LHCN-M2 (cell line): ENCODE measurements at places on chromosomes 2 and 18. TPM values are rescaled to one million over a fixed set of nuclear protein-coding genes. Genes with fewer than 3 reads are reported as not detected.
A peak's percentile ranks its signal among the peaks of the same experiment; 100 is the strongest.

DNA sequence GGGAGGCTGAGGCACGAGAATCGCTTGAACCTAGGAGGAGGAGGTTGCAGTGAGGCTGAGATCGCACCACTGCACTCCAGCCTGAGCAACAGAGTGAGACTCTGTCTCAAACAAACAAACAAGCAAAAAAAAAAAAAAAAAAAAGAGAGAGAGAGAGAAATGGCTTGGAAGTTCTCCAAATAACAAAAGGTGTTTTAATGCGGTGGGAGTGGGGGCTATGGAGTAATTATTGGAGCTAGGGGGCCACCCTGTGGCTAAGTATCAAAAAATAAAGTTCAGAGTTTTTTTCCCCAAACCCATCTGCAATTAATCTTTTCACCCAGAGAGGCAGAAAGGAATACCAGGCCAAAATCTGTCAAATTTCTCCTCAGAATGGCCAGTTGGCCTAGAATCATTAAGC is 23.0 kb upstream of the CEP68 start:
- peak; percentile 17 for DNase-seq

DNA sequence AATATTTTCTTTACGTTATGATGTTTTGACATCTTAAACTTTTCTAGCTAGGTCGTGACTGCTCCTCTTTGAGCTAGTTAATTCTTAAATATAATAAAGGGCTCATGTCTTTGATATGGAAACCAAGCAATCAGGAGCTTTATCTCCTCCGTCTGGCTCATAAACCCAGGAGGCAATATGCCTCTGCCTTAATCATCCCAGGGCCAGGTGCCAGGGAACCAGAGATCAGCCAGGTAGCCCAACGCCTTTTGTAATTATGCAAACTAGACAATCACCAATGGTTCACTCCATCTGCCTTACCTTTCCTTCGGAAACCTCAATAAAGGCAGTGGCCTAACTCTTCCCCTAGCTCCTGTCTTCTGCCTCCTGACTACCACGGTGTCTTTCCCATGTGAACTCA is 213.7 kb downstream of the KCNJ3 start:
- DNase-seq, result no peak

GRCh38 chr2:163649080-163649479 is 86.7 kb downstream of the FIGN start:
- peak; percentile 50 for DNase-seq

DNA sequence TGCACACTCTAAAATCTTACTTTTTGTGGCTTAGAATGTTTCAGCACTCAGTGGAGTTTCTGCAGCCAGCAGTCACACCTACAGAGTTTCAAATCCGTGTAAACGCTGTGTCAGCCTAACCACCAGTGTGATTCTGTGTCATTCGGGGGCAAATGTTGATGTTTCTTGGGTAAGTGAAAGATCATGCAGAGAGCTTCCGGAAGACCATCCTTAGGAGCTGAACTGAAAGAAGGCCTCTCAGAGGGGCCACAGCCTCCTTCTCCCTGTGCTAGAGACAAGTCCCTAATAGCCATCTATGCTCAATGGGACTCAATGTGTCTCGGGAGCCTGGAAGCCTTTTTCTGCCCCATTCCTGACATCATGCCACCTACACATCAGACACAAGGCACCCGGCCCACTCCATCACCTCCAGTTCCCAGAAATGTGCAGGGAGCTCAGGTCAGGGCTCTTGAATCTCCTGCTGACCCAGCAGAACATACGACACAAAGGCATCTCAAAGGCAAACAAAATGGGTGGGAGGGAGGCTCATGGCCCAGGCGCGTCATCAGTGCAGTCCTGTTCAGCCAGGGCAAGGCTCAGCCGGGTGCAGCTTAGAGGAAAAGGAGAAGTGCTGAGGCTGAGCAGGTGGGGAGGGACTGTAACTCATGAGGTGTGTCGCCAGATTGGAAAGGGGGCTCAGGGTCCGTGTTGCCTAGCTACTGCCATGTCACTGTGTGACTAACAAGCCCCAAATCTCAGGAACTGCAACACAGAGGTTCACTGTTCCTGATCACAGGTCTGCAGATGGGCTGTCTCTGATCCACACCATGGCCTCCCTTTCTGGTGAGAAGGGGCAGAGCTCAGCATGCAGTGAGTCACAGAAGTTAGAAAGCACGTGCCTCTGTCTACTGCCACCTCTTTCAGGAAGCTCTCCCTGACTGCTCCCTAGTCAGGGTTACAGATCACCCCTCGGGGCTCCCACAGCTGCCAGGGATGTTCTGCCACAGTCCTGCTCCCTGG is 82.0 kb downstream of the SMAD7 start:
- no peak for DNase-seq

- no peak for DNase-seq
These were observed 103.7 kb downstream of the CTAGE1 start for GRCh38 chr18:22314001-22314400.

DNA sequence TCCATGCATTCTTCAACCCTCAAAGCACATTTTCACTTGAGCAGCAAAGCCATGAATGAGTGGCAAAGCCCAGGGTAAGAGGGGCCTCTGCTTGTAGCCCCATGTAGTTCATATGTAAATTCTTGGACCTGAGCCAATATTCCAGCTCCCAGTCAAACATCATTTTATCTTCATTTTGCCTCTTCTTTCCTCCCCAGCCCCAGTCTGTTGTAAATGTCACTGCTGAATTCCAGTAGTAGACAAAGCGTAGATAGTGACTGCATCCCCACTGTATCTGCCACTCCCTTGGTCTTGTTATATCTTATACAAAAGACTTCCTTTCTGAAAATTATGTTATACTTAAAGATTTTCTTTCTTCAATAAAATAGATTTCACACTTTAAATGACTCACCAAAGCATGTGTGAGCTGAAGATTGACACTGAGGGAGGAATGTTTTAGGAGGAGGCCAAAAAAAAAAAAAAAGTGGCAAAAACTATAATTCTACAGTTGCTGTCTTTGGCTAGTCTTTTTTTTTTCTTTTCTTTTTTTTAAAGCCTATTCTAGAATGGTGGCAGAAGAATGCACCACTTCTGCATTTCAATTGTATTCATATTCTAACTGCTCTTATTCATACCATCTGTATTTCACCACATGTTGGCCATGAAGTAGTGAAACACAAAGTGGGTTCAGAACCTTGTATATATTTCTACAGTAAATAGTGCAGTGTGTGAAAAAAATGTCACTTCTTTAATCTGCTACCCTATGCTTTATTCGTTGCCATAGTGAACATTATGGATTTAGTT is 306.1 kb downstream of the CPS1 start:
- no peak for DNase-seq

KRTCAP3 gene
- 0.46 TPM in 1 of 2 replicates, not detected in the other for total RNA-seq

DNA sequence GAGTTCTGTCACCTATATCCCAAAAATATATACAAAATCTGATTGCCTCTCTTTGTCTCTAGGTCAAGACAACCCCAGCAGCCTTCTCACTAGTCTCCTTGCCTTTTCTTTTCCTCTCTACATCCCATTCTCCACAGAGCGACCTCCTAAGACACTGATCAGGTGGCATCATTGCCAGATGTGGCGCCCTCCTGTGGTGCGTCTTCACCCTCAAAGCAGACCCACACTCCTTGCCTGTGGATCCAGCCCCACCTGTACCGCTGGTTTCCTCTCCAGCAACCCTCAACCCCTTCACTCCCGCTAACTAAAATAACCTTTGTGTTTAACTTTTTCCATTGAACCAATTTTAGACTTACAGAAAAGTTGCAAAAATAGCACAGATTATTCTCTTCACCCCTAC is 273.3 kb downstream of the GLI2 start:
- DNase-seq, result no peak

KDM3A gene
- total RNA-seq, result 18.9 and 20.4 TPM in 2 replicates

DNA sequence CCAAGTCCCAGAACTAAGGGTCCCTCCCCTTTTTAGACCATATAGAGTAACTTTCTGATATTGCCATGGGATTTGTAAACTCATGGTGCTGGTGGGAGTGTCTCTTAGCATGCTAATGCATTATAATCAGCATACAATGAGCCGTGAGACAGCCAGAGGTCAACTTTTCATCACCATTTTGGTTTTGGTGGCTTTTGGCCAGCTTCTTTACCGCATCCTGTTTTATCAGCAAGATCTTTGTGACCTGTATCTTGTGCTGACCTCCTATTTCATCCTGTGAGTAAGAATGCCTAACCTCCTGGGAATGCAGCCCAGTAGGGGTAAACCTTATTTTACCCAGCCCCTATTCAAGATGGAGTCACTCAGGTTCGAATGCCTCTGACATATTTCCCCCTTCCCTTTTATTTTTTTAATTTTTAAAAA is 148.2 kb downstream of the PHLPP1 start:
- peak; percentile 89 for DNase-seq

EGR4 gene
- not detected in 2 replicates for total RNA-seq

GRCh38 chr2:23492337-23492675 is 107.3 kb downstream of the KLHL29 start:
- no peak for DNase-seq

EMX1 gene
- total RNA-seq, result not detected in 2 replicates

GRCh38 chr2:119699016-119699606 is 20.1 kb downstream of the TMEM177 start:
- no peak for DNase-seq

- peak; percentile 12 for DNase-seq
These were observed 19.2 kb upstream of the TMEM177 start for GRCh38 chr2:119659601-119660342.

GNLY gene
- total RNA-seq, result not detected in 2 replicates

- no peak for DNase-seq
These were observed 562.9 kb downstream of the ARHGAP15 start for GRCh38 chr2:143692162-143692561.

DNA sequence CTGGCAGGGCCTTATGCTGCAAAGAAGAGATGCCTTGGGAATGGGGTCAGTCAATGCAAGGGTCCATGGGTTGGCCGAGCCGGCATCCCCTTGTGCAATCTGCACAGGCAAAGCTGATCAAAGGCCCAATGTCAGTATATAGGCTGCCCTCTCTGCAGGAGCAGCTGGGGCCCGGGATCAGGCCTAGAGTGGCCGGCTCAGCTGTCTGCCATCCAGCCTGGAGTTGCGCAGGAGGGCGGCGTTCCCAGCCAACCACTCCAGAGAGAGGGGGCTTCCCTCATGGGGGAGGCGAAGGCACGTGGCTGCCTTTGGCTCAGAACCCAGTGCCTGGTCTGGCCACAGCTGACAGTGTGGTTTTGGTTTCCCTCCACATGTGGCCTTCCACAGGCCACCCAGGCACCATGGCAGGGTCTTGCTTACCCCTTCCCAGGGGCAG is 3.9 kb downstream of the INPP5D start:
- DNase-seq, result no peak

DNA sequence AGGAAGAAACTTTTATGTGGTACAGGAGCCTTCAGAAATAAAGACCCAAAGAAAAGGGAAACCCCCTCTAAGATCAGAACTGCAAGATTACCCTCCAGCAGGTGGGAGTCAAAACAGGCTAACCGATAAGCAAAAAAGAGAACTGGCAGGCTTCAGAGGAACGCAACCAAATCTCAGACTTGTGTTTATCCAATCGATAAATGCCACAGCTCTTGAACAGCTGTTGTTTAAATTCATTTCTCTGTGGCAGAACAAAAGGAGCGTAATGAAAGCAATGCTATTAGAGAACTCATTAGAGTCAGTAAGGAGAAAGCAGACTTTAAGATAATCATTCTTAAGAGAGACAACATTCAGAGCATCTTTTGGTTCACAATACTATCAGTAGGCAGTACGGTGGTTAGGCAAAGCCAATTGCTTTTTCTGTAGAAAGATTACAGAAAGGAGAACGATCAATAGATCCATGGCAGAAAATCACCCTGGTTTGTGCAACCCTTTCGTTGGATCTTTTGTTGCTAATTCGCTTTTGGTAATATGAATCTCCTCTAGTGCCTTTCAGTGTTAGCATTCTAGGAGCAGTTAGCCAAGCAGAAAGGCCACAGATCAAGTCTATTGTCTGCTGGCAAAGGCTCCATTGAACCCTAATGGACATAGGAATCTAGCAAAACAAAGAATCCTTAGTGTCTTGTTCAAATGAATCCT is 476.4 kb upstream of the CHST9 start:
- DNase-seq, result no peak

- DNase-seq, result no peak
These were observed 623.5 kb downstream of the DCC start for GRCh38 chr18:52963481-52963880.

DNA sequence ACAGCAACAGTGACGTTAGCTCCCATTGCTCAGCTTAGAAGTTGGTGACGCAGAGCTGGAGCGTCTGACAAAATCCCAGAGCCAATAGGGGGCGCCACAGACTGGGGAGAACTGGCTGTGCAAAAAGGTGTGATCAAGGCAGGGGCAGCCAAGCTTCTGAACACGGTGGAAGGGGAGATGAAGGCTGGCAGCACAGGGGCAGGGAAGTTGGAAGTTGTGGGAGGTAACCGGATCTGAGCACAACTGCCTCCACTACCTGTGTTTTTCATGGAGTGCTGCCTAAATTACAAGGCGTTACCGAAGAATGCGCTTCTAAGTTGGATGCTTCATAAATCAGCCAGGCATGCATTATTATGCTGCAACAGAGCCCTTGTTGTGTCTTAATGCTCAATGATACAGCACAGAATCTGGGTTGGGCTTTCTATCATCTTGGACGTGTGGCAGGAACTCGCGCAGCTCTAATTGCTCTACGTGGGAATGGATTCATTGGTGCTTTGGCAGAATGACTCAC is 370.0 kb downstream of the SLC4A3 start:
- peak; percentile 38 for DNase-seq

GRCh38 chr2:79860228-79861058 is 347.6 kb downstream of the CTNNA2 start:
- peak; percentile 2 for DNase-seq

RAB27B gene
- total RNA-seq, result 30.9 and 41.2 TPM in 2 replicates

DNA sequence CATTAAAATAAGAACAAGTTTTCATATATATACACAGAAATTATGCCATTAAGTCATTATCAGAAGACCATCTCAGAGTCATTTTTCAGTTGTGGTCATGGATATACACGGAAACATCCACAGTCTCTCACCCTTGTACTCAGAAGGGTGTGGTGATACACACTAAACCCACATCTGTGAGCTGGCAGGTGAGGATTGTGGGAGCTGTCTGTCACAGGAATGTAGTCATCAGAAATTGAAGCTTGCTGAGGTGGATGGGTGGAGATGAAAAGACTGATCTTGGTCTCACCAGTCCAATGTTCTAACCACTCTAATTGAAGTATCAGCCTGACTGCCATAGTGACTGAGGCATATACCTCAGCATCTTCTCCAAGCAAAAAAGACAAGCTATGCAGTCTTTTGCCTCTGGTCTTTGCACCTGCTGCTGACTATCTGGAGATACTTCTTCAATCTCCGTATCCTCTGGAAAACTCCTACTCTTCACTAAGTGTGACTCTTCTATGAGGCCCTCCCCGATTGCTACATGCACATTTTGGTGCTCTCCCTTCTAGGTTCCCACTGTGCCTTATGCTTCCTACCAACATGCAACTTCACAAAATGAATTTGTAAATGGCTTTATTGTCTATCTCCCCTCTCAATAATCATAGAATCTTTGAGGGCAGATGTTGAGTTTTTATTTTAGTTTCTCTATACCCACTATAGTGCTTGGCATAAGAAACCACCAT is 232.8 kb downstream of the DYM start:
- peak; percentile 34 for DNase-seq

DNA sequence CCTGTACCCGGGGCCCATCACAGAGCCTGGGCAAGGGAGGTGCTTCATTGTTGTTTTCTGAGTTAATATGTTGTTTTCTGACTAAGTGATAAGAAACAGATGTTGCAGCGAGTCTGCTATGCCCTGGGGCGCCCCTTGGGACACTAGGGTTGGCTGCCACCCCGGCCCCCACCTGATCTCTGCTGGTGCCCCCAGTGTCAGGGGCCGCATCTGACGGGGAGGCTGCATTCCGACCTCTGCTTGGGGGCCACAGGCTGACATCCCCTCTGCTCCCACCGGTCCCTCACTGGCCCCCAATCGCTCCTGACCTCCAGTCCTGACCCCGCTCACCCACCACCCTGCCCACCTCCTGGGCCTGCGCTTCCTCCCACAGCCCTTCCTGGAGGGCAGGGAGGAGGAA is 65.9 kb downstream of the LONRF2 start:
- DNase-seq, result no peak

CNNM4 gene
- total RNA-seq, result 2.8 and 2.9 TPM in 2 replicates
